Osteoblast (primary cell): ENCODE measurements at places on chromosomes 6 and 20. TPM values are rescaled to one million over a fixed set of nuclear protein-coding genes. Genes with fewer than 3 reads are reported as not detected.

TRIM15 gene
- total RNA-seq: not detected in 2 replicates

TULP1 gene
- not detected in 2 replicates for total RNA-seq

SS18L1 gene
- total RNA-seq: 12.7 TPM in 2 replicates

FLRT3 gene
- total RNA-seq: 2.5 and 5.0 TPM in 2 replicates

TBXT gene
- total RNA-seq: not detected in 2 replicates

DACT2 gene
- total RNA-seq: not detected in 2 replicates

DEFB124 gene
- not detected in 2 replicates for total RNA-seq

HELZ2 gene
- 23.3 and 27.5 TPM in 2 replicates for total RNA-seq

CLPSL2 gene
- not detected in 2 replicates for total RNA-seq

ITCH gene
- total RNA-seq: 73.4 and 79.3 TPM in 2 replicates

MRAP2 gene
- total RNA-seq: 4.1 and 5.1 TPM in 2 replicates

FITM2 gene
- total RNA-seq: 7.1 and 7.2 TPM in 2 replicates

SRF gene
- 17.7 and 20.6 TPM in 2 replicates for total RNA-seq

C2 gene
- 12.7 and 18.0 TPM in 2 replicates for total RNA-seq

TMEM151B gene
- total RNA-seq: not detected in 2 replicates

KCNG1 gene
- total RNA-seq: 13.6 and 16.3 TPM in 2 replicates

EPPIN gene
- not detected in 2 replicates for total RNA-seq

HSF2 gene
- total RNA-seq: 22.4 and 32.9 TPM in 2 replicates

OOEP gene
- 0.36 and 0.59 TPM in 2 replicates for total RNA-seq

HMGCLL1 gene
- under 0.01 and 0.36 TPM in 2 replicates for total RNA-seq

PRND gene
- total RNA-seq: not detected in 2 replicates

CCM2L gene
- not detected in 2 replicates for total RNA-seq

GCLC gene
- 26.8 and 38.6 TPM in 2 replicates for total RNA-seq

SPATS1 gene
- not detected in 2 replicates for total RNA-seq

PREP gene
- total RNA-seq: 15.0 and 17.7 TPM in 2 replicates

HIVEP2 gene
- 30.4 and 57.8 TPM in 2 replicates for total RNA-seq

WFDC5 gene
- not detected in 2 replicates for total RNA-seq

PTCRA gene
- total RNA-seq: not detected in 2 replicates

NKX2-2 gene
- total RNA-seq: under 0.01 TPM in 1 of 2 replicates, not detected in the other

HRH3 gene
- not detected in 2 replicates for total RNA-seq
